MG63 (cell line): ENCODE measurements at places on chromosomes 2 and 18.
A peak's percentile ranks its signal among the peaks of the same experiment; 100 is the strongest.

DNA sequence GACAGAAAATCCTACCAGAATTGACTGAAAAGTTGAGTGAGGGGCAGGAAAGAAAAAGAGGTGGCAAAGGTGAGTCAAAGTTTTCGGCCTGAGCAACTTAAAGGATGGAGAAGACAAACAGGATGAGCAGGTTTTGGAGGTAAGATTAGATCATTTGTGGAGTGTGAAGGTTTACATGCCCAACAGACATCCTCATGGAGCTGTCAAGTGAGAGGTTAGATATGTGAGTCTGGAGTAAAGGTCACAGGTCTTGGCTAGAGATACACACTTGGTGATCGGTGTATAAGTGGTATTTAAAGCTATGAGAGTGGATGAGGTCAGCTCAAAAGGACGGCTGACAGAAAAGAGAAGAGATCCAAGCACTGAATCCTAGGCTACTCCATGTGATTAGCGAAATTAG is 11.1 kb upstream of the MYL12A start:
- no peak for DNase-seq

- no peak for DNase-seq
Measured at GRCh38 chr18:54161267-54161666, 63.2 kb downstream of the MBD2 start.

- DNase-seq = no peak
Measured at GRCh38 chr2:171553858-171554257, 31.6 kb downstream of the CYBRD1 start.

GRCh38 chr2:119228136-119228535 is 4.5 kb downstream of the STEAP3 start:
- DNase-seq = no peak

DNA sequence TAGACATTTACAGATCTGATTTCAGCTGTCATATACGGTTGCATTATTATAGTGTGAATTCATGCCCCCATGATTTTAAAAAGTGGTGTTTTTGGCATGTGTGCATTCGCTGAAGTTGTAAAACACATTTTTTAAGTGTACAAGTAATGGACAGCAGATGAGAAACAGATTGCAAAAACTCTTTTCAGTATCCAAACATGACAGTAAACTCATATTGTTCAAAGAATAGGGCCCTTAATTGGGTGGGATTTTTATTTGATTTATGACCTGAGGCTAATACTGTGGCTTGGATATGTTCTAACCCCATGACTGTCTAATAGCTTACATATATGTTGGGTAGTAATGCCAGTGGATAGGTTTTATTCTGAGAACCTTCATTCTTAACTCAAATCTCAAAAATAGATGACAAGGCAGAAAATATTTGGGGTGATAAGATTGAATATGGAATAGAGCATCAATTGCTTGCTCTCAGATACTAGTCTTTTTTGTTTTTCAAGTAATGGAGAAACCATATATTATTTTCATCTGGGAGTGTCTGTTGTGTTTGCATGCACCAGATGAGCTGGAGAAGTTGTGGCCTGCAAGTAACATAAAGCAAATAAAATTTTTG is 118.6 kb downstream of the PARD3B start:
- DNase-seq = no peak

GRCh38 chr2:86638712-86639111 is 15.0 kb upstream of the RNF103 start:
- no peak for DNase-seq

DNA sequence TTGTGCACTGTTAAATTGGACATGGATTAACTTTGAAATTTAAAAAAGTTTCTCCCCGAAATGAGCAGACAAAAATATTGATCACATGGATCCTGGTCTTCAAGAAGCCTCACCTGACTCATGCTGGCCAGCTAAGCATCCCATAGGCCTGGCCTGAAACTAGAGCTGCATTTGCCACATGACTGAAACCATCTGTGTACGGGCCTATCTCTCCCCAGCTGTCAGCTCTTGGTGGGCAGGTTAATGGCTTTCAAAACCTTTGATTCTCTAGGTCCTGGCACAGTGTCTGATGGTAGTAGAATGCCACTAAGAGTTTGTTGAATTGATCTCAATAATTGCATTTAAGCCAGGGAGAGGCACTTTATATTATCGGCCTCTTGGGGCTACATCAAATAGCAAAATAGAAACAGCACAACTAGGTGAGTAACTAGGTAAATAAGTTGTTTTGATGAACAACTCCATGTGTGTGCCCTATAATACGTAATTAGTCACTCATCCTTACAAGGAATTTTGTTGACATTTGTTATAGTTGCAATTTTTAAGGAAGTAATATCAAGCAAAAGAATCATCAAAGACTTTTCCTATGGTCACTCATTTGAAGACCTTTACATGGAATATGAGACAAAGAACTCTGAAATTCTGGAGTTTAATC is 251.1 kb downstream of the SP3 start:
- no peak for DNase-seq

DNA sequence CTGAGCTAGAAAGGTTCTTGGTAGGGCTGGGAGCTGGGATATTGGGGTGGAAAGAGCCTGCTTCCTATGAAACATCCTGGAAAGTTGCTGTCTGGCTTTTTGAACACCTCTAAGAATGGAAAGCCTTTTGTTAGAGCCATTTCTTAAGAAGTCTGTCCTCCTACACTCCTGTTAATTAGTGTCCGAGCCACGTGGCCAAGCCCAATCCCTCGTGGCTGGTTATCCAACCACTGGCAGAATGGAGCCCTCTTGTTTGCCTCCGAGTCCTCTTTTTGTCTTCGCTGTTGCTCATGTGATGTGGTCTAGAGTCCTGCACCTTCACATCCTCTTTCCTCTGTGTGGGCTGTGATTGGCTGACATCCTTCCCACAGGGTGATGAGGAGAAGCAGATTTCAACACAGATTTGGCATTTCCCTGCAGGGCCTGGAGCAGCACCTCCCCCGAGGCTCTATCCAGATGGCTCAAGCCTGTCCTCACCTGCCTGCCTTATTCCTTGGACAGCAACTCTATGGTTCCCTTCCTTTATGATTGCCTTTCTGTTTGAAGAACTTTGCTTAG is 8.2 kb upstream of the TOGARAM2 start:
- no peak for DNase-seq

DNA sequence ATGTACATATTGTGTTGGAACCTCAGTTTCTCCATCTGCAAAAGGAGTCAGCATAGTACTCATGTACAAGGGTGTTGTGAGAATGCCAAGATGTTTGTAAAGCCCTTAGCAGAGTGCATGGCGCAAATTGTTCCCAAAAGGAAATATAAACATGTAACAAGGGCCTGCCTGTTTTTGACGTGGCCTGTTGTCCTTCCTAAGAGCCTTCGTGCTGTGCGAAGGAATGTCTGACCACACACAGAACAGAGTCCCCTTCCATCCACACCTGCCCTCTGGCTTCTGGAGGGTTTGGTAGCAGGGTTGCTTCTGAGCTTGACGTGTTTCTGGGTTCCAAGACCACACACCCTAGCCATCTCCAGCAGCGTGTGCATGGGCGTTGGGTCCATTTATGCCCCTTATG is 34.9 kb downstream of the CABLES1 start:
- DNase-seq = no peak

DNA sequence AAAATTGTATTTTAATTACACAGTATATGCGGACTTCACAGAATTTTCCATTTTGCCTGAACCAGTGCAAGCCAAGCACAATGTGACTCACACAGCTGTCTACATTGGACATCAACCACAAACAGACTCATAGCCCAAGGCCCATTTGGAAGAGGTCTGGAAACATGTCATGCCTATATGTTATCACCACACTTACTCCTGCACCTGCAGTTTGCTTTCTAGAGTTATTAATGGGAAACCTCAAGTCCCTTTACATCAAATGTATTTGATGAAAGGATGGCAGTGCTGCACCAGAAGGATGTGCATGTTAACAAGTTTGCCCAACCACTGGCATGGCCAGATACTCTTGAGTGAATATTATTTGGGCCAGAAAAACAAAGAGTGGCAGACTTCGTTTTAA is 548.9 kb upstream of the CDH2 start:
- no peak for DNase-seq

DNA sequence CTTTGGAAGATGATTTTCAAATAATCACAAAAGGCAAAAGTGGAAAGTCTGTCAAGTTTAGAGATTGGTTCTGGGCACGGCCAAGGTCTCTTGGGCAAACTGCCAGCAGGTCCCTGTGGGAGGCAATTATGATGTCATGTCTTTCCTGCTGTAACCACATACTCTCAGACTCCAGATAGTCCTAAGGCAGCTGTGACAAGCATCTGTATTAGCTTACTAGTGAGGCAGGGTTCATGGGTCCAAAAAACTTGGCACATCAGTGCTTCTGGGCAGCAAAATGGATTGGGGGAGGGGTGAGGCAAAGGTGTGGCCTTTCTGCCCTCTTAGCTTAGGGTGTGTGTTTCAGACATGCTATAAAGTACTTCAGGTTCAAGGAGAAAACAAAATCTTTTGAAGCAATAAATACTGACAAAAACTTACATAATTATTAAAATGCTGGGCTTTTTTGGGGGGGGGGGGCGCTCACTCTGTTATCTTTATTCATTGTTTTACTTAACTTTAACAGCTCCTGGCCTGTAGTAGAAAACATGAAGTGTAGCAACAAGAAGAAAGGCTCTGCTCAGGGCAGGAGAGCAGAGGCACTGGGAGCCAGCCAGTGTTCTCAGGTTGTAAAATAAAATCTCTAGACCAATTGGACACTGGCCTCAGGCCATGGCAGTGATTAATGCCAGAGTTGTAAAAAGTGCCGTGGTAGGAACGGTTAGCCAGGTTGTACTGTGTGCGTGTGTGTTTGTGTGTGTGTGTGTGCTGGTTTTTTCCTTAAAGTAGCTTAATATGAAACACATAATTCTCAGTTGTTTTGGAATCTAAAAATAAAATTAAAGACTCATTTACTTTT is 14.3 kb upstream of the TANC1 start:
- DNase-seq = peak; percentile 81

GRCh38 chr18:2515171-2515787 is 56.0 kb downstream of the METTL4 start:
- peak; percentile 48 for DNase-seq

- no peak for DNase-seq
Measured at GRCh38 chr18:46678041-46678440, 21.0 kb upstream of the LOXHD1 start.

GRCh38 chr2:32058130-32058529 is 5.2 kb upstream of the SPAST start:
- DNase-seq = peak; percentile 47

GRCh38 chr18:486929-487740 is 13.4 kb downstream of the COLEC12 start:
- no peak for DNase-seq

- no peak for DNase-seq
Measured at GRCh38 chr18:32769071-32769585, 3.7 kb downstream of the KLHL14 start.

DNA sequence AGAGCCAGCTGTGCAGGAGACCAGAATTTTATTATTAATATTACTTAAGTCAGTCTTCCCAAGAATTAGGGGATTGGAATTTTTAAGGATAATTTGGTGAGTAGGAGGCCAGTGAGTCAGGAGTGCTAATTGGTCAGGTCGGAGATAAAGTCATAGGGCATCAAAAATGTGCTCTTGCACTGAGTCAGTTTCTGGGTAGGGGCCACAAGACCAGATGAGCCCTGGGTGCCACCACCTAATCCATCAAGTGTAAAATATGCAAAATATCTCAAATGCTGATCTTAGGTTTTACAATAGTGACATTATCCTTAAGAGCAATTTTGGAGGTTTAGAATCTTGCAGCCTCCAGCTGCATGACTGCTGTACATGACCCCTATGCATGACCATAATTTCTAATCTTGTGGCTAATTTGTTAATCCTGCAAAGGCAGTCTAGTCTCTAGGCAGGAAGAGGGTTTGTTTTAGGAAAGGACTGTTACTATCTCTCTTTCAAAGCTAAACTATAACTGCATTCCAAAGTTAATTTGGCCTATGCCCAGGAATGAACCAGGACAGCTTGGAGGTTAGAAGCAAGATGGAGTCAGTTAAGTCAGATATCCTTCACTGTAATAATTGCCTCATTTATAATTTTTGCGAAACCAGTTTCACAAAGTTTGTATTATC is 215.9 kb downstream of the RNF152 start:
- no peak for DNase-seq

DNA sequence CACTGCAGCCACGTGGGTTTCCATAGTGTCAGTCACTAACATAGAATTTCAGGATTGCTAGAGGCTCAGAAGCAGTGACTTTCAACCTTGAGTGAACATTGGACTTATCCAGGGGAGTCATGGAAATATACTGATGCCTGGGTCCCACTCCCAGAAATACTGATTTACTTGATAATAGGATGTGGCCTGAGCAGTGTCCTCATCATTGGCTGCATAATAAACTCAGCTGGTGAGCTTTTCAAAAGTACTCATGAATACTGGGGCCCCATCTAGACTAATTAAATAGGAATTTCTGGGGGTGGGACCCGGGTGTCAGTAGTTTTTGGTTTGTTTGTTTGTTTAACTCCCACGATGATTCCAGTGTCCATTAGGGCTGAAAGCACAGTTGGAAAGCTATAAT is 141.4 kb downstream of the COL4A4 start:
- DNase-seq = no peak

- peak; percentile 32 for DNase-seq
Measured at GRCh38 chr2:147844697-147845410, at the start of gene ACVR2A. Gene ACVR2A (plus strand): TSS chr2:147845029. CDS start chr2:147845153, 124 bp downstream.

DNA sequence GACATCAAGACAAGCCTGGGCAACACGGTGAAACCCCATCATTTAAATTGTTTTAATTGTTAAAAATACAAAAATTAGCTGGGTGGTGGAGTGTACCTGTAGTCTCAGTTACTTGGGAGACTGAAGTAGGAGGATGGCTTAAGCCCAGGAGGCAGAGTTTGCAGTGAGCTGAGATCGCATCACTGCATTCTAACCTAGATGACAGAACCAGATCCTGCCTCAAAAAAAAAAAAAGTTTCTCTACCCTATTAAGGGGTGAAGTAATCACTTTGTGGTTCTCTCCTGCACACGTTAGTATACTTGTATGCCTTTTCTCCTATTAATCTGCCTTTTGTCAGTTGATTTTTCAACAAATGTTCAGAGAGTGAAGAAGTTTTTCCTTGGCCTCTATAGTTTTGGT is 18.1 kb upstream of the PUM2 start:
- no peak for DNase-seq

GRCh38 chr2:191740016-191740419 is 62.1 kb downstream of the NABP1 start:
- DNase-seq = no peak

DNA sequence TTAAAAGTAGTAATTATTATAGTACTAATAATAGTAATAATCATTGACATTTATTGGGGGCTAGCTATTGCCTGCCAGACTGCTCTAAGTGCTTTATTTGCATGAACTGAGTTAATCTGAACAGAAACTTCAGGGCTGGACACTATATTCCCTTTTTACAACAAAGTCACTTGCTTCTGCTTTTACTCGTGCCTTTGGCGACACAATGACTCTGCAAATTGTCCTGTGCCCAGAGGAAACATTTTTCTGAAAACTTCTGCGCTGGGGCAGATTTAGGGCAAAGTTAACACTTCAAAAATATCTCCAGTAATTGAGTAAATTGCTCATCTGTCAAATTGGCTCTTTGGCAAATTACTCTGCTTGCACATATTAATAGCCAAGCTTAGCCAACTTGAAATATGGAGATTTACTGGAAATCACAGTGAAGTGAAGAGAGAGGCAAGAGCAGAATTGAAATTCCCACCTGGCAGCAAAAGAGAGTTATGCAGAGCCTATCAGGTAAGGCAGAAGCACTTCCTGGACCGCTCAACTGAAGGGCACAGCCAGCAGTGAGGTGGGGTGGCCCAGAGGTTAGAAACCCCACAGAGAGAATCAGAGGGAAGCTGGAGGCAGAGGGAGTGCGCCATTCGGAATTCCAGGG is 36.3 kb downstream of the BMP10 start:
- no peak for DNase-seq
